ENCODE measurements at places on chromosomes 2 and 18.

DNA sequence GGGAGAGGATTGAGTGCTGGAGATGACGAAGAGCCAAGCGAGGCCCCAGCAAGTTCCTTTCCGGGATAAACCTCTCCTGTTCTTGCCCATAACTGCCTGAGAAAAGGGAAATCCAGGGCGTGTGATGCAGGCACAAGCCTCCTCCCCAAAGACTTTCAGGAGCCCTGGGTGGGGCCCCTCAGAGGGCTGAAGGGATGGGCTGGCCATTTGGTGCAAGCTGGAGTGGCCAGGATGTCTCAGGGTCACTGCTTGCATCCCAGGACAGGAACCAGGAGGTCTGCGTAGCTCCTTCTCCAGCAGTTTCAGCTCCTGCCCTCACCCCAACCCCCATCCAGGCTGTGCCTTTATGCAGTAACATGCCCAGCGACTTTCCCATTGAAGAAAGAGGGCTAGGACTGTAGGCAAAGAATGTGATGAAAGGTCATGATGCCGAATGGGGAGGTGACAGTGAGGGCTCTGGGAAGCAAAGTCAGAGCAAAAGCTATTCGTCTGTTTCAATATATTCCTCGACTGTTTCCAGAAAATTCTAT, 80.2 kb downstream of the PXDN start:
- no peak for DNase-seq

GRCh38 chr2:143649226-143649740, 520.1 kb downstream of the ARHGAP15 start:
- DNase-seq, result no peak

DNA sequence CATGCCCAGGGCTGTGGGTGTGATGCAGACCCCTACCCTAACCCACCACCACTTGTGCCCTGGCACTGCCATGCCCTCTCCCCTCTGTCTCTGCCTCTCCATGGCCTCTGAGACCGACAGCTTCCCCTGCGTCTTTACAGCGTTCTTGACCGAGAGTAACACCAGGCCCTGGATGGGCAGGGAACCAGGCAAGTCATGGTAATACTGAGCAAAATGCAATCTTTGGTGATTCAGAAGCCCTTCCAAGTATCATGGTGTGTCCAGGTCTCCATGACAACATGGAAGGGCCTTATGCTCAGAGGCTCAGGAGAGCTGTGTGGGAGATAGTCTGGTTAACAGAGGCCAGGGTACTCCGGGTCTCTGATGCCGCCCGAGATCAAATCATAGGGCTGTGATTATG, 176.1 kb downstream of the KLHL29 start:
- DNase-seq, result no peak

DNA sequence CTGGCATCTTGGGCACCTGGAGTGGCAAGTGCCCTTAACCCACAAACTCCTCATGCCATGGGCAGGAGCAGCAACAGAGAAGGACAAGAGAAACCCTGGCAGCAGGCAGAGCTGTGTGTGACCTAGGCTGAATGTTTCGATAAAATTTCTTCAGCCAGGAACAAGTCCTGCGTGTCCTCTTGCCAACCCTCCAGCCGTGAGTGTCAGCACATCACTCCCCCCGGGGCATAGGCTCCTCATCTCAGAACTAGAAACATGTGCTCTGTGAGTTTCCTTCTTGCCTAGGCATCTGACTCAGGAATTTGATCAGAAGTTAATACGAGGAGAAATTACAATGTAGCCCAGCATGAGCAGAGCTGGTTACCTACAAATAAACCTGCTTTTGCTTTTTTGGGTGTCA, 2.2 kb downstream of the ABCG8 start:
- DNase-seq, result no peak

- no peak for DNase-seq
These were observed 5.9 kb downstream of the SCYGR3 start for GRCh38 chr2:227608561-227609338.

DNA sequence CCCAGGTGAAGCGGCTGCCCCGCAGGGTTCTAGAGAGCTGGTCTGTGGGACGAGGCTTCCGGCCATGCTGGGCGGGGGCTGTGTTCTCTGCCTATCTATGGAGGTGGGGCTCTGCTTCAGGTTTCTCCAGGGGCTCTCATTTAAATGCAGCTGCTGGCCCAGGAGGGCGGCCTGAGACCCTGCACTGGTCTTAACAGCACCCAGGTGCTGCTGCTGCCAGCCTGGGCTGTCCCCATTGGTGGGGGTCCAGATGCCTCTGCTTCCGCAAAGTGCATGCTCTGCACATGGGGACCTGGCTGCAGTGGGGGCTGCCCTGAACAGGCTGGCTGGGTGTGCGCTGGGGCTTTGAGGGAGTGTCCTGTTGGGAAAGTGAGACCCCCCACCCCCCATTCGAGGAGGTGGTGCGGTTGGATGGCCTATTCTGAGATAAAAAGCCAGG, 29.7 kb upstream of the ALLC start:
- no peak for DNase-seq

DNA sequence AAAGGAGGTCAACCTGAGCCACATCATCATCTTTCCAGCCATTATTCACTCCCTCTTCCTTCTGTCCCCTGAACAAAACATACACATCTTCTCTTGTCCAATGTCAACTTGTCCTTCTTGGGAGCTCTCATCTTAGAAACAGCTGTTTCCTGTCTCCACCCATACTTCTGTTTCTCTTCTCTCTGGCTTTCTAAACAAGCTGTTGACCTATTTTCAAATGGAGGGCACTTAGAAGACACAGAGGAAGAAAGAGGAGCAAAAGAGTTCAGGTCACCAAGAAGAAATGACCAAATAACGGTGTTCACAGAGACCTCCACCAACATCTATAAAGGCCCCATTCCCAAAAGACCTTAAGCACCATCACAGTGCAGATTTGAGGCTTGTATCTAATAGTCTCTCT, 355.9 kb upstream of the HNRNPA3 start:
- DNase-seq, result no peak

DNA sequence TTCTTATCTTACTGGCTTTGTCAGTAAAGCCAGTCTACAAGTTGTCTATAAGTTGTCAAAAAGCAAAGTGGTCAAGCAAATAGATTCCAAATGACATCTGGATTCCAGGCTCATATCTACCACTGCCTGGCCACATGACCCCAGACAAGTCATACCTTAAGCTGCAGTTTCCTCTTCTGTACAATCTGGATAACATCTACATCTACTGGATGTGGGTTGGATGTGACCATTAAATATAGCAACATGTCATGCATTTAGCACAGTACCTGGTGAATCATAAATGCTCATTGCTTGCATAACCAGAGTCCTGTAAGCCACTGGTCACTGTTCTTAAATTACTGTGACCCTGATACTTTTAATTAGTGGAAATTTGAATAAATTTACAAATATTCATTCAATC, 16.8 kb downstream of the COBLL1 start:
- DNase-seq, result no peak

DNA sequence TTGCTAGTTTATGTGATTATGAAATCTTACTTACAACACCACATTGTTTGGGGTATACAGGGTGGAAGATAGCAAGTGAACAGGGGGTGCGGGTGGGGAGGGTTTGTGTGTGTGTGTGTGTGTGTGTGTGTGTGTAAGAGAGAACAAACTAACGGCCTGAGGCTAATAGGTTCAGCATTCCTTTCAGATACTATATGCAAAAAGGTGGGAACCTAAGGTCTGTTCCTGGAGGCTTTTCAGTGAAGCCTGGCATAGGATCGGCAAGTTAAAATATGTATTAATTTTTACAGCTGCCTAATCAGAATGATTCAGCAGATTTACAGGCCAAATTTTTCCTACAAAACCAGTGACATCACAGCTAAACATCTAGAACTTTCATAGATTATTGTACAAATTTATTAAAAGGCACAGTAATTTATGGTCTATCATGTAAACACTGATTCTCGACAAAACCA, 7.6 kb upstream of the SPDYA start:
- DNase-seq, result no peak

DNA sequence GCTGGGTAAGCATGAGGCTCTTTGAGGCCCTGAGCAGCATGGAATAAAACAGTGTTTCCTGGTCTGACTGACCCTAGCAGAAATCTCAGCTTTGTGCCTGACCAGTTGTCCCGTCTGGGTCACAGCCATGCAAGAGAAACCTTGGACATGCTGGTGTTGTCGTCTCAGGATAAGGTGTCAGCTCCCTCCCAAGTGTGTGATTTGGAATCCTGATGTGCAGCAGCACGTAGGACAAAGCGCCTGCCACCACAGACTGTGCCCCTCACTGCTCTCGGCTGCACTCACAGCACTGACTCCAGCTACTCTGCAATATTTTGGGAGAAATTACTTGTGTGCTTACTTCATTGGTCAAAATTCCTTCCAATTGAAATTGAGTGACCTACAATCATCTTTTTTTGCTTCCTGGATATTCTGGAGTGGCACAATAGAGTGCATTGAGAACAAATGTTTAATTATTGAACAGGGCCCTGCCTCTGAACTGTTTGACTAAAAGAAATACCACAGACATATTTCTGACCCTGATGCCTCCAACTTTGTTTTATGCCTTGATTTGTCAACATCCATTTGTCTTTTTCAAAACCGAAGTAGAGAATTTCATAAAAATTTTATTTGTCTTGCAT, 352.4 kb downstream of the SOCS6 start:
- no peak for DNase-seq

GRCh38 chr2:190903693-190904450, 23.3 kb downstream of the GLS start:
- no peak for DNase-seq

GRCh38 chr2:10770956-10771750, 41.4 kb downstream of the PDIA6 start:
- no peak for DNase-seq

- DNase-seq, result no peak
These were observed 84.0 kb downstream of the MSH2 start for GRCh38 chr2:47486841-47487497.

DNA sequence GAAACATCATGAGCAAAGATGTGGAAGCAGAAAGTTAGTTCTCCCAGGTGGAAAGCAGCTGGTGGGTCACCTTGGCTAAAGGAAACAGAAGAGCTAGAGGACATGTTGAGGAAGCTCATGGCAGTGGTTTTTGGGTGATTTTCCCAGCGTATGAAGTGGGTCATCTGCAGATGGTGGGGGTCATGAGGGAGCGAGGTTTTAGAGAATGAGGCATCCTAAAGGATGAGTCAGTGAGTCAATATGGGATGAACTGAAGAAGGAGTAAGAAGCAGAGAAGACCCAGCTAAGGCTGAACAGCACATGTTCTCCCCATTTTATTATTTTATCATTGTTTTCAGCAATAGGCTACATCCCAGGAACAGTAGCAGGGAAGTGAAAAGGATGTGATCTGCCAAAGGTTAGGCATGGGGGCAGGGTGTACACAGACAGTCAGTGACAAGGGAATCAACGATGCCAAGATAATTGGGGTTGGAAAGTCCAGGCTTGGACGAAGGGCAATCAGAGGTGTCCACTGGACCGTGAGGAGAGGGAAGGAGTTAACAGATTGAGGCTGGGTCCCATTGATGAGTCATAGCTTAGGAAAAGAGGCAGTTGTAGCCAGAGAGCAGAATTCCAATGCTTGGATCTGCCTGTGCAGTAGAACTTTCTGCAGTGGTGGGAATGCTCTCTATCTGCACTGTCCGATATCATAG, 289.3 kb upstream of the RAB12 start:
- no peak for DNase-seq

DNA sequence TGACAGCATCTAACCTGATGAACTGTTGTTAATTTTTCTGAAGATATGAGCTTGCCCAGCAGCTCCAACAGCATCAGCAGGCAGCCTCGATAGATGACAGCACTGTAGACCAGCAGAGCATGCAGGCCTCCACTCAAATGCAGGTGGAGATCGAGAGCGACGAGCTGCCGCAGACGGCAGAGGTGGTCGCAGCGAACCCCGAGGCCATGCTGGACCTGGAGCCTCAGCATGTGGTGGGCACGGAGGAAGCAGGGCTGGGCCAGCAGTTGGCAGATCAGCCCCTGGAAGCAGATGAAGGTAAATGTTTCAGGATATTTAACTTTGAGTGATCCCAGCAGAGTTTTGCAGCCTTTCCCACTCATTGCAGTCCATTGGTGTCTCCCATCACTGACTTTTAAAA, 85.9 kb downstream of the ZNF236 start:
- DNase-seq, result no peak

DNA sequence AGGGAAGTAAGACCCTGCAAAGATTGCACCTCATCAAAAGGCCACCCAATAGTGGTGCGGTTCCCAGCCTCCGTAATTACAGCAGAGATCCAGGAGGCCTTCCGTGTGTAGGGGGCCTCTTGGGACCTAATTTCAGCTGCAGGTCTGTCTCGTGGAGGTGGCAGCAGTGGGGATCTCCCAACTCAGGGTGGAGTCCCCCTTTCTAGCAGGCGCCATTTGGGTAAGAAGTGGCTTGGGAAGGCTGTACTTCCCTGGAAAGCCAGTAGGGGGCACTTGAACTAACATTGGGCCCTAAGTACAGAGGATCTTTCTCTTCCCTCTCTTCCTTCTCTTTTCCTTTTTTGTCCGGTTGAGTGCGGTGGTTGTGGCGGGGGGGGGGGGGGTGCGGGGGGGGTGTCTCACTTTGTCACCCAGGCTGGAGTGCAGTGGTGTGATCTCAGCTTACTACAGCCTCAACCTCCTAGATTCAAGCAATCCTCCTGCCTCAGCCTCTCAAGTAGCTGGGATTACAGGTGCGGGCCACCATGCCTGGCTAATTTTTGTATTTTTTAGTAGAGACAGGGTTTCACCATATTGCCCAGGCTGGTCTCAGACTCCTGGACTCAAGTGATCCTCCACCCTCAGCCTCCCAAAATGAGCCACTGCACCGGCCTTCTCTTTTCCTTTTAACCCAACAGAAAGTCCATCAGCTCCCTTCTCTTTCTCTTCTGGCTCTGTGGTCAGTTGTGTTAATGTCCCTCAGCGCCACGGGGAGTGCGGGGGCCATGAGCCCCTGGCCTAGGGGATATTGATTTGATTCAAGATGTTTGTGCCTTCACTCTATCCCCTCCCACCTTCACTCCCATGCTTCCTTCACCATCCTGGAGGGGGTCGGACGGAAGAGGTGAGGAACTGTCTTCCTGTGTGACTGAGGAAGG, 32.0 kb downstream of the CENPO start:
- DNase-seq, result no peak

- no peak for DNase-seq
These were observed 41.6 kb upstream of the RMDN2 start for GRCh38 chr2:37883518-37883917.

DNA sequence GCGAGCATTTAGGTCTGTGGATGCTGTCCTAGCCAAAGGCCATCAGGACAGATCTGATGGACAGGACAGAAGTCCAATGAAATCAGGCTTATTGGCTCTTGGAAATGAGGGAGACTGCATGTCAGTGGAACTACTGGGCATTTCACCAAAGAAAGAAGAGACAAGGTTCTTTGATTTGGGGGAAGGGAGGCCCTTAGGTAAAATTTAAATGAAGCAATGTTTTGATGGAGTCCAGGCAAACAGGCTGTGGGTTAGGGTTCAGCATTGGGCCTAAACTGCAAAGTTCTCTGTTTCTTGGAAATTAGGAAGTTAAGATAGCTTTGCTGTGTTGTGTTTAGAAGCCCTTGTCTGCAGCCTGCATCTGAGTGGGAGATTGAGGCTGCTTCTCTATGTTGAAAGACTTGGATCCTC, 31.6 kb upstream of the RNF149 start:
- DNase-seq, result no peak
